ENCODE measurements at places on chromosomes 5 and 9. TPM values are rescaled to one million over a fixed set of nuclear protein-coding genes. Genes with fewer than 3 reads are reported as not detected.
A peak's percentile ranks its signal among the peaks of the same experiment; 100 is the strongest.

DNA sequence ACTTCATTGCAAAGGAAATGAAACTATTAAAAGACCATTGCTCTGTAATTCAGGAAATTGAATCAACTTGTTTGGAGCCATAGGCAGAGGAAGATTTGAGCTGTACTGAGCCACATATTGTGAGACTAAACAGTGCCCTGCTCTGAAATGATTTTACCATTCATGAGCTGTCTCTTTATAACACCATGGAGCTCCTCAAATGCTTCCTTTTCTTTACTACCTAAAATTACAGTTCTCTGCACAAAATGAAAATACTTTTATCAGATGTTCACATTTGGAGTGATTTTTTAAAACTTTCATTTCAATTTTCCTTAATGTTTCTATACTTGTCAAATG is 97.9 kb downstream of the NLN start:
- DNase-seq: no peak

DNA sequence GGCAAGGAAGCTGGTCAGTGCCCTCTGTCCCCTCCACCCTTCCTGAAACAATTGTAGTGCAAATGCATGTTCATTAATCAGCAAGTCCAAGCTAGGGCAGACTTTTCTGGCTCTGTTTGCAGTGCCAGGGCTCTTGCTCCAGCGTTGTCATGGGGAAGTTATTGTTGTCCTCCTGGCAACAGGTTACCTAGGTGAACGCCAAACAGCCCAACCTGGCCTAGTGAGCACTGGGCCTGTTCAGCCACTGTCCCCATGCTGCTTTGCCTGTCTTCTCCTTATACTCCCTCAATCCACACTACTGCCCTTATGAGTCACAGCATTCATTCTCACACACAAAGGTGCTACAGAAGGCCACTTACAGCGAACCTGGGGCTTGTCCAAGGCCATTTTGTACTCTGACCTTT is 34.5 kb upstream of the GLIS3 start:
- DNase-seq: peak; percentile 63

- DNase-seq: peak; percentile 95
Measured at GRCh38 chr5:34627794-34628193, 28.3 kb upstream of the RAI14 start.

DNA sequence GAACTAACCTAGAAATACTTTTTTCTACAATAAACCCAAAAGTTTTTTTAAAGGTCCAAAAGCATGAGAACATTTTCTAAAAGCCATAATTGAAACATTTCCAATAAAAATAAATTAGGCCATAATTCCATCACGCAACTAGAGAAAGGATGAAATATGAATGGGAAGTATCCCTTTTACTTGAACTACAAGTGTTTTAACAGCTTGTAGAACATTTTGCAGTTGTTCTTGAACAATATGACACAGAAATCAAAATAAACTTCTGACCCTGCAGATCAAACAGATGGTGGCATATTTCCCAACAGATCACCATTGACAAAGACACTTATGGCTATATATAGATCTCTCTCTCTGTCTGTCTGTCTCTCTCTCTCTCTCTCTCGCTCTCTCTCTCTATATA is 624.4 kb downstream of the PSAT1 start:
- peak; percentile 78 for DNase-seq

DNA sequence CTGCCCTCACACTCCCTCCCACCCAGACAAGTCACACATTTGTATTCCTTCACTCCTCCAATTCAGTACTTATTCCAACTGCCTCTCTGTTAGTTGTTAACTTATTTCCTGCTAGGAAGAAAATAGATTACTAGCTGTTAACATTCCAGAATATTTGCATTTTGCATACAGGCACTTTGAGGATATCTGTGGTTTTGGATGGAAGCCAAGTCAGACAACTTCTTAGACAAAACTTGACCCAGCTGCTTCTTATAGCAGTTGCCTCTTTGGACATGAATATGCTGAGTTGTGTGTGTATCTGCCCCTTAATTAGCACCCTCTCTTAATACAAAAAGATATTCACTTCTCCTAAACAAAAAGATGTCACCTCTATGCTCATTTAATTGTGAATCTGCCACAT is 1280.6 kb upstream of the ACO1 start:
- peak; percentile 47 for DNase-seq

GRCh38 chr9:70510157-70510770 is 95.8 kb upstream of the KLF9 start:
- no peak for DNase-seq

DNA sequence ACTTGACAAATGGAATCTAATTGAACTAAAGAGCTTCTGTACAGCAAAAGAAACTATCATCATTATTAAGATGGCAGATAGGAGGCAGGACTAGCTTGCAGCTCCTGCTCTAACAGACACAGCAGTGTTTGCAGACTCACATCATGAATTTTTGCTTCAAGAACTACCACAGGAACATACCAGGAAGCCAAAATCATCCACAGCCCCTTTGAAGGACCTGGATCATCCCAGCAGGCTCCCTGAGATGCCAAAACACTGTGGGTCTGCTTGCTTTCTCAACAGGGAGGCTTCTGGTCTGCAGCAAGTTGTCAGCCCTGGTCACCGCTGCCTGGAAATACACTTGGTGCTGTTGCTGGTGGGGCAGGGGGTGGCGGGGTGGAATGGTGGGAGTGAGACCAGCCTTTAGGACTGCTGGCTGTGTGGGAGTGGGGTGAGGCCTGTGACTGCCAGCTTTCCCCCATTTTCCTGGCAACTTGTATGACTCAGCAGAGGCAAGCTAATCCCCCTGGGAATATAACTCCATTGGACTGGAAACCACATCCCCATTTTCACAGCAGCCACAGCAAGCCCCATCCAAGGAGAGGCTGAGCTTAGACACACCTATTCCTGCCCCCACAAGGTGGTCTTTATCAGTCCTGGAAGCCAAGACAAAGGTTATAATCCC is 533.8 kb upstream of the CYLC2 start:
- DNase-seq: no peak

DNA sequence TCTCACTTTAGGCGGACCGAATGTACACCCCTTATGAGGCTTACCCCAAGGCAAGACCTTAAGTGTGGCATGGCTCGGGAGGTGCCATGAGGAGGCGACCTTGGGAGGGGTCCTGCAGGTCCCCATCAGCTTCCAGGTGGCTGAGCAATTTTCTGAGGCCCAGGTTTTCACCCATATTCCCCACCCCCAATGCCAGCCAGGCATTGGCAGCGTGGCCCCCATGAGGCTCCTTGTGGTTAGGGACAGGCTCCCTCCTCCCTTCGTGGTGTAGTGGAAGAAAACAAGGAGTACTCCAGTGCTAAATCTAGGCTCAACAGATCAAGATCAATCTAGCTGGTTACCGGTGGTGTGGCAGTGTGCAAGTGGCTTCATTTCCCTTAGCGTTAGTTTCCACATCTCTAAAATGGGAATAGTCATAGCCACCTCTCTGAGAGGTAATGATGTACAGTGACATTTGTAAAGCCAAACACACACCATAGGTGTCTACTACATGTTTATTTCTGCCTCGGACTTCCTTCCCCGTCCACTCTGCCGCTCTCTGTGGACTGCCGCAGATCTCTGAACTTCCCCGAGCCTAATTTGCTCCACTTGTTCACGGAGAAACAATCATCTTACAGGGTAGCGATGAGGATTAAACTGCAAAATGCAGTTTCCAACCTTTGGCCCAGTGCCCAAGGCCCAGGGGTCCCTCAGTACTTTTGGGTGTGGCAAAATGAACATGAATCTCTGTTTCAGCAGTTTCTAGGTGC is 8.4 kb downstream of the LHX2 start:
- DNase-seq: no peak

DNA sequence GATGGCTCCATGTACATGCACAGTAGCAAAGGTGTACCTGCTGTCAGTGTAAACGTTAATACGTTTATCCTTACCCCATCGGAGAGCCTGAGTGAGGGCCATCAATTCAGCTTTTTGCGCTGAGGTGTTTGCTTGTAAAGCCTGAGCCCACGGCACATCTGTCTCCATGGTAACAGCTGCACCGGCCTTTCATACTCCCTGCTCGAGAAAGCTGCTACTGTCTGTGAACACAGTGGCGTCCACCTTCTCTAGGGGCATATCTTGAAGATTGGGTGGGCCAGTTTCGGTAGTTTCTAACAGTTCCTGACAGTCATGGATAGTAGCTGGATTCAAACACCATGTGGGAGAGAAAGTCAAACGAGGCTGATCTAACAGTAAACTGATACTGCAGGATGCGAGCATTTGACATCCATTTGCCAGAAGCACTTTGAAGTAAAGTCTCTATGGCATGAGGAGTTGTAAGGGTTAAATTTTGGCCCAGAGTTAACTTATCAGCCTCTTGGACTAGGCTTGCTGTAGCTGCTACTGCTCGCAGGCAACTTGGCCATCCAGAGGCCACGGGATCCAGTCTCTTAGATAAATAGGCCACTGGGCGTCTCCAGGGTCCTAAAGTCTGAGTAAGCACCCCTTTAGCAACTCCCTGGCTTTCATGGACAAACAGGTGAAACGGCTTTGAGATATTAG is 21.0 kb upstream of the RHOBTB3 start:
- peak; percentile 35 for DNase-seq

GRCh38 chr5:160353379-160353778 is 17.0 kb downstream of the C1QTNF2 start:
- no peak for DNase-seq

DNA sequence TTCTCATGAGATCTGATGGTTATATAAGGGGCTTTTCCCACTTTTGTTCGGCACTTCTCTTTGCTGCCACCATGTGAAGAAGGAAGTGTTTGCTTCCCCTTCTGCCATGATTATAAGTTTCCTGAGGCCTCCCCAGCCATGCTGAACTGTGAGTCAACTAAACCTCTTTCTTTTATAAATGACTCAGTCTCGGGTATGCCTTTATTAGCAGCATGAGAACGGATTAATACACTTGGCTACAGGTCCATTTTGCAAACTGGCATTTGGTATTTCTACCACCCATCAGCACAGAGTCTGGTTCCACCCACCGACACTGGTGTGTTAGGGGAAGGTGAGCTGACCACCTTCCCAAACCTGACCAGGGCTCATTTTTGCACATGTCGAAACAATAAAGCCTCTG is 47.9 kb upstream of the RARS1 start:
- no peak for DNase-seq

GRCh38 chr5:9445826-9446388 is 100.0 kb downstream of the SEMA5A start:
- peak; percentile 26 for DNase-seq

DNA sequence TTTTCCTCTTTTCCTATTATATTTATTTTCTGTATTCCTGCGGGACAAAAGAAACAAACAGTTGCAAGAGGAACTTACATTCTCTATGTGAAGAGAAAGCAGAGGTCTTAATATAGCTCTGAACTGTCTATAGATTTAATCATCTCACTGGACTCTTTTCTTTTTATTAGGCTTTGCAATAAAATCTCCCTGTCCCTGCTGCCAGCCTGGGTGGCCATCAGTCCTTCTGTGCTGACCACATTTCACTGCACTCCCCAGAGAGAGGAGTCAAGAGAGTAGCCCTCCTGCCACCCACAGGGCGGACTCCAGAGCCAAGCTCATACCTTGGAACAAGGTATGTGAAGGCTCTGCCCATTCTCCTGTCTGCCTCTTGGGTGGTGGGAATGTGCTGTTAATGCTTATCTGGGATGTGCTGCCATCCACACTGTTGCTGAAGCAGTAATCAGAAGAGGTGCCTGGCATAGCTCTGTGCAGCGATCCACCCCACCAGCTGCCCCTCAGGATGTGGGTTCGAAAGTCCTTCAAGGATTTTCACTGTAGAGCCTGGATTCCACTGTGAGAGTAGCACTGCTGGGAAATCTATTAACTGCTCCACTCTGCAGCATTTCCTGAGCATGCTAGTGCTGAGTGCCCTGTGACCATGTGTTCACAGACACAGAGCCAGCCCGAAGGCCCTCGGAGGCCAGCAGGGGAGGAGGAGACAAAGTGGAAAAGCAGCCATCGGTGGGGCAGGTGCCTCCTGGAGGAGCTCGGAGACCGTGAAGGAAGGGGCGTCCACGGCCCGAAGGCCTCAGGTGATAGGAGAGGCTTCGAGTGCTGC is 334.6 kb downstream of the MED10 start:
- no peak for DNase-seq

DNA sequence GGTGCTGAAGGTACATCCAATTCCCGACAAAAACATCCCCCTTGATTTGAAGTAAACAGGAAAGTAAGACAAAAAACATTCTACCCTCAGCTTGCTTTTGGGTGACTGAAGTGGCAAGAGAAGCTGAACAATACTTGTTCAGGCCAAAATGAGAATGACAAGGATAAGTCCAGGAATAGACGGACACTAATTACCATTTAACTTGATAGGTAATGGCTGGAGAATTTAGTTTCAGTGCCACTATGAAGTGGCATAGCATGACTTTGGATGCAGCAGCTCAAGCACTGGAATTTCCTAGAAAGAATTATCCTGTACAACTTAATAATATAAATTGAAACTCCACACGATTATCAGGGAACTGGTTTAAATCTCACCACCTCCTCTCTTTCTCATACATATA is 49.7 kb downstream of the HOMER1 start:
- DNase-seq: no peak

DNA sequence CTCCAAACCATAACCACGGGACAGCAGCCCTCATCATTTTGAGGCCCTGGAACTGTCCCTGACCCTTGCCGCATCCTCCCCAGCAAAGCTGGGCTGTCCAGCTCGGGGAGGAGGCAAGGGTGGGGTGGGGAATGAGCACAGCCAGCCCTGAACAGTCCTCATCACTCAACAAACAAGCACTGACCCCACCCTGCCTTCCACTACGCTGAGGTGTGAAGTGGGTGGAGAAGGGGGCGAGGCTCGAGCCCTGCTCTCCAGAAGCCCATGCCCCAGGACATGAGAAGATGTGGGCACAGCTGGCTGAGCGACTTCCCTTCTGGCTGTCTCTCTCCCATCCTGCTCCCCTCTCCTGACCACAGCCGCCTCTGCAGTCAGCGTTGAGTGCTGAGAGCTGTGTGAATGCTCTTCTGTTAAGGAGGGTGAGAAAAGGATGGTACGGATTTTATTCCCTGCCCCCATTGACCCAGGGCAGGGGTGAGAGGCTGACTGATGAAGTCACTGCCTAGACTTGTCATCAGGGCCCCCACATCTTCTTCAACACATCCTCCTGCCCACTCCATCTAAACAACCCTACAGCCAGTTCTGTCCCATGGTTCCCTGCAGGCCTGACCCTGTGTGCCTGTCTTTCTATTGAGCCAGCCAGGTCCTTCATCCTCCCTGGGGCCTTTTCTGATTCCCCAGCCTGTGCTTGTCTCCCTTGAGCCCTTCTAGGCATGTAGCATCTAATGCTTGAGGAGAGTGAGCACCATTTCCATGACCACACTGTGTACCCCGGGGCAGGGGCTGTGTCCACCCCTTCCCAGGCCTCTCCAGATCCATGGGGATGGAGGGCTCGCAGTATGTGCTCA is 276.0 kb downstream of the FSTL4 start:
- DNase-seq: no peak

GRCh38 chr5:58107704-58108103 is 352.2 kb downstream of the PLK2 start:
- DNase-seq: peak; percentile 8

GRCh38 chr9:34332076-34332964 is 3.0 kb downstream of the NUDT2 start:
- DNase-seq: peak; percentile 52

Gene ASPN
- total RNA-seq: 10.4 TPM

Gene PCDHB8
- 0.26 TPM for total RNA-seq

Gene PCDHGC4
- 3.0 TPM for total RNA-seq

Gene MORN5
- total RNA-seq: 0.51 TPM

Gene KIAA1958
- total RNA-seq: 3.0 TPM

All from fibroblast of lung (primary cell).